Activated T-helper 1 cell treated with anti-CD3 and anti-CD28 coated beads, Interleukin-12 subunit alpha, Interleukin-12 subunit beta, Interleukin-2, Interleukin-4 antibody, amounts not matched to agents 30 ng/mL and 10 ng/mL and 1 ng/mL, durations not matched to agents 14 hours and 24 hours and 36 hours (primary cell): ENCODE measurements at places on chromosomes 13 and 19.
A peak's percentile ranks its signal among the peaks of the same experiment; 100 is the strongest.

GRCh38 chr13:104869501-104869900 is 1666.0 kb downstream of the EFNB2 start:
- no peak for DNase-seq

- DNase-seq, result no peak
These were observed 18.9 kb downstream of the ZNF563 start for GRCh38 chr19:12314553-12314952.

DNA sequence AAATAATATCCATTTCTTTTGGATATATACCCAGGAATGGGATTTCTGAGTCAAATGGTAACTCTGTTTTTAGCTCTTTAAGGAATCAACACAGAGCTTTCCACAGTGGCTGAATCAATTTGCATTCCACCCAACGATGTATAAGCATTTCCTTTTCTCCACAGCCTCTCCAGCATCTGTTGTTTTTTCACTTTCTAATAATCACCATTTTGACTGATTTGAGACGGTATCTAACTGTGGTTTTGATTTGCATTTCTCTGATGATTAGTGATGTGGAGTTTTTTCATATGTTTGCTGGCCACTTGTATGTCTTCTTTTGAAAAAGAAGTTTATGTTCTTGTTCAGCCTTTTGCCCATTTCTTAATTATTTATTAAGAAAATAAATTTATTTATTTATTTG is 352.2 kb upstream of the OBI1 start:
- no peak for DNase-seq

- no peak for DNase-seq
These were observed 65.9 kb downstream of the CHST8 start for GRCh38 chr19:33687481-33688170.

DNA sequence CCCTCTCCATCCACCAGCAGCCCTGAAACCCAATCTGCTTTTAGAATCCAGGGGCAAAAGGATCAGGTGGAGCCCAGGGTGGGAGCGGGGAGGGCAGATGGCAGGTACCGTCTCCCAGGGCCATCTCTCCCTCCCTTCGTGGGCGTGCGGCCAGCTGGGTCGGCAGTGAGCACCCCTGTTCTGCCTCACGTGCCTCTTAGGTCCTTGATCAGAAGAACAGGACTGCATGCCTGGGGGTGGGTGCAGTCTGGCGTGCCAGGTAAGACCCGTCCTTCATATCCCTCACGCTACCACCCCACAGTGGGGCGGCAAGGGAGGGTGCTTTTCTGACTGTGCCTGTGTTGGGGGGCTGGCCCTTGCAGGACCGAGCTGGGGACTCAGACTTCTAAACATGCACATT is 2.0 kb downstream of the SLC8A2 start:
- no peak for DNase-seq

- DNase-seq, result no peak
These were observed 27.8 kb downstream of the CARM1 start for GRCh38 chr19:10899151-10899653.

DNA sequence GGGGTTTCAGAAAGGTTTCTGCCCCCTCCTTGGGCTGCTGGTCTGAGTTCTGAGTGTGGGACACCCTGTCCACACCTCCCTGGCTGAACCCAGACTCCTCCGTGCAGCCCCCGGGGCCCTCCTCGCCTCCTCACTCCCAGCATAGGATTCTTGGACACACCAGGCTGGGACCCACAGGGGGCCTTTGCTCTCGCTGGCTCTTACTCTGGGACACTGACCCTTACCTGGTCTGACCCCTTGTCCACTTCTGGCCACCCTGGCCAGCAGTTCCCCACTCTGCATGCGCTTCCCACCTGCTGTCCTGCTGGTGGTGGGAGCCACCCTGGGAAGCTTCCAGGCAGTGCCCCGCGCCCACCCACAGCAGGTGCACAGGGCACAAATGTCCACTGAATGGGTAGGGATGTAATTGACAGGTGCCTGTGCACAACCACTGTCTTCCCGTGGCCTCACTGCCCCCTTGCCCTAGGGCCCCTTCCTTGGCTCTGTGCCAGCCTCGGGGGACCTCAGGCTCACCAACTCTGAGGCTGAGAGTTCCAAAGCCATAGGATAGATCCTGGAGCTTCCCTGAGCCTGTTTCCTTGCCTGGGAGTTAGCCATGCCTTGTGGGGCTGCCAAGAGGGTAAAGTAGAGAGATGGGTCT is 7.0 kb upstream of the SLC25A42 start:
- no peak for DNase-seq

- peak; percentile 85 for DNase-seq
These were observed 603 bp downstream of the RFX1 start for GRCh38 chr19:14005349-14006084.

GRCh38 chr19:7787141-7787540 is 24.1 kb downstream of the CLEC4M start:
- no peak for DNase-seq

DNA sequence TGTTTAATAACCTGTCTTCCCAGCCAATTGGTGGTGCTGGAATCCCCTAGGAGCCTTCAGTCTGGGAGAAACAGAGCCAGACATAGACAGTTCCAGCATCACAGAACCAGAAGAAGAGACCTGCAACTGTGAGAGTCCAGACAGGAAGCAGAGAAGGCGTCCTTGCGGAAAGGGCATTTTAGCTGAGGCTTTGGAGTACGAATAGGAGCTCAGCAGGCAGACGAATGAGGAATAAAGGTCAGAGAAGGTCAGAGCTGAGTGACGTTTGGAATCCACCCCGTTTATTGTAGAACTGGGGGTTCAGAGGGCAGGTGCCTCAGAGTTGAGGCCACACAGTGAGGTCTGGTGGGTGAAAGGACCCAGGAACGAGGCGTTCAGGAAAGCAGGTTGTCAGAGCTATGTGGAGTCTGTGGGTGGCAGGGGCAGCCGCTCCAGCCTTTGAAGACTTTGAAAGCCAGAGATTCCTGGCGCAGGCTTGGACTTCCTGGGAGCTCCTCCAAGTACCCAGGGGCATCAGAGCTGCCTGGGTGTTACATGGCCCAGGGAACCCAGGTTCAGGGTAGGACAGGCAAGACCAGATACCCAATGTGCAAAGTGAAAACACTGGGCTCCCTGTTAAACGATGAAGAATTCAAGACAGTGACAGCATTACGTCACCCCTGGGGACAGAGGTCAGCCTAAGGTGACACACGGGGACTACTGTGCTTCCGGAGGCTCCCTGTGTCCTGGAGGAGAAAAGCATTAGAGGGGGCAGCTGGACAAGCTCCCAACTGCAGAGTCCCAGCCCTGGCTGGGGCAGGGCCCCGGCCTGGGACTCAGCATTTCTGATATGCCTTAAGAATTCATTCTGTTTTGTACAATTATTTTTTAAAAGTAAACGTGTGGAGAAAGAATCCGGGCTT is 5.5 kb downstream of the ARRDC2 start:
- no peak for DNase-seq

DNA sequence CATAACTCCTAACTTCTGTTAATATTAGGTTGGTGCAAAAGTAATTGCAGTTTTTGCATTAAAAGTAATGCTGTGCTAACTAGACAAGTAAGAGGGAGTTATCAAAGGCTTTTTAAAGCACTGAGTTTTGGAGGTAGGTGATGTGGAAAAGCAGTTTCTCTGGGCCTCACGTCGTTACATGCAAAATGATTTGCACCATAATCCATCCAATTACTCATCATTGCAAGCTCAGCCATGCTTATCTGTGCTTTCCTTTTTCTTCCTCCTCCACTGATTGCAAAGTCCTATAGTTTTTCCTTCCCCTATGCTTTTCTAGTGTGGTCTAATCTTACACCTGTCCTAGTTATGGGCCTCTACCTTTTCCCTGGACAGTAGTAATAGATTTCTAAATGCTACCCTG is 35.4 kb upstream of the INTS6 start:
- no peak for DNase-seq

DNA sequence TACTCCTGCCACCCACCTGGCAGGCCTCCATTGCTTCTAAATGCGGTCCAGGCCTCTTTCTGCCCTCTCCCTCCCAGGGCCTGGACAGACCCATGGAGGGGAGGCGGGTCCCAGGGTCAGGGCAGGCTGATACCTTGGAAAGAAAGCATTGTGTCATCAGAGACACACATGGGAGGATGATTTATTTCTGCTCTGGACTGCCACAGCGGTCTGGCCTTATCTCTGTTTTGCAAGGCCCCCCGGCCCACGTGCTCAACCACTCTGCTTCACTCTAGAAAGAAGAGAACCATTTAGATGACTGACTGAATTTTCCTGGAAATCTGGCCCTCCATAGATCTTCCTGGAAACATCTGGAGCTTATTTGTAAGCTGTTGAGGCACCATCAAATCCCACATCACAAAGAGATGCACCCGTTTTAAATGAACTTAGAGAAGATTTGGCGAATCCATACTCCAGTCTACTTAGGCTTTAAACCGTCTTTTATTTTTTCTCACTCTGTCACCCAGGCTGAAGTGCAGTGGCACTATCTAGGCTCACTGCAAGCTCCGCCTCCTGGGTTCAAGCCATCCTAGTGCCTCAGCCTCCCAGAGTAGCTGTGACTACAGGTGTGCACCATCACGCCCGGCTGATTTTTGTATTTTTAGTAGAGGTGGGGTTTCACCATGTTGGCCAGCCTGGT is 48.3 kb upstream of the URI1 start:
- DNase-seq, result no peak

GRCh38 chr13:110455941-110456340 is 105.6 kb downstream of the RAB20 start:
- peak; percentile 51 for DNase-seq

- no peak for DNase-seq
These were observed 169.8 kb downstream of the SUCLA2 start for GRCh38 chr13:47831265-47831664.

DNA sequence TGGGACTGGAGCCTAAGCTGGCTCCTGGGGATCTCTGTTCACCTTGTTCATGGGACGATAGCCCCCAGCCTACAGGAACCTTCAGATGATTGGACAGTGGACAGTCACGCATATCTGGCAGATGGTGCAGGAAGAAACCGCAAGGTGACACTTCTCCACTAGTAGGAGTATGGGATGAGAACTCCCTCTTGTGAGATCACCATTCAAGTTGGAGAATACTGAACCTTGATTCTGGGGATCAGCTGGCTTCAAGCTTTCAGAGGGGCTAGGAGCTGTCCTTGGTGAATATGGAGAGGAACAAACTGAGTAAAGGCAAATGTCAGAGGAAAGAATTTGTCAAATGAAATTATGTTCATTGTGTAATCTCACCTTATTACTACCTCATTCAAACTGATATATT is 204.5 kb downstream of the PDS5B start:
- DNase-seq, result no peak

- DNase-seq, result no peak
These were observed 55.5 kb downstream of the MYH14 start for GRCh38 chr19:50258918-50259372.

DNA sequence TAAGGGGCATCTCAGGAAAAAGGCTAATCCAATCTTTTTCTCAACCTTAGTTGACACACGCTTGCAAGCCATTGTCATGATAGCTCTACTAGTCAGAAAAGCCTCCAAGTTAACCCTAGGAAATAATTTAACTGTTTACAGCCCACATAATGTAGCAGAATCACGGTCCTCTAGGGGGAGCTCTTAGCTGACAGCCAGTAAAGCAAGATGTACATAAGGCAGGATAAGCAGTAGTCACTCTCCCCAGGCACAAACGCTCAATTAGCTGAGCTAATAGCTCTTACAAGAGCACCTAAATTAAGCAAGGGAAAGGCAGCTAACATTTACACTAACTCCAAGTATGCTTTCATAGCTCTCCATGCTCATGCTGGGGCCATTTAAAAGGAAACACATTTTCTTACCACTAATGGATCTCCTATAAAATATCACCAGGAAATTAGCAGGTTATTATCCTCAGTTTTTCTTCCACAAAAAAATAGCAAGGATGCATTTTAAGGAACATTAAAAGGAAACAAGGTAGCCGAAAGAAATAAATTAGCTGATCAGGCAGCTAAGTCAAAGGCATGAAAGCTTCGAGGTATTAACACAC is 33.7 kb upstream of the ZSCAN5A start:
- DNase-seq, result no peak

GRCh38 chr19:5494773-5495172 is 39.6 kb downstream of the ZNRF4 start:
- DNase-seq, result no peak

- DNase-seq, result no peak
These were observed 11.7 kb downstream of the PLIN4 start for GRCh38 chr19:4506449-4507149.

- DNase-seq, result no peak
These were observed 50.0 kb upstream of the CALM3 start for GRCh38 chr19:46551164-46551563.

GRCh38 chr19:4568886-4569285 is 9.4 kb upstream of the SEMA6B start:
- DNase-seq, result no peak

- no peak for DNase-seq
These were observed 21.8 kb upstream of the NAXD start for GRCh38 chr13:110593430-110594130.

DNA sequence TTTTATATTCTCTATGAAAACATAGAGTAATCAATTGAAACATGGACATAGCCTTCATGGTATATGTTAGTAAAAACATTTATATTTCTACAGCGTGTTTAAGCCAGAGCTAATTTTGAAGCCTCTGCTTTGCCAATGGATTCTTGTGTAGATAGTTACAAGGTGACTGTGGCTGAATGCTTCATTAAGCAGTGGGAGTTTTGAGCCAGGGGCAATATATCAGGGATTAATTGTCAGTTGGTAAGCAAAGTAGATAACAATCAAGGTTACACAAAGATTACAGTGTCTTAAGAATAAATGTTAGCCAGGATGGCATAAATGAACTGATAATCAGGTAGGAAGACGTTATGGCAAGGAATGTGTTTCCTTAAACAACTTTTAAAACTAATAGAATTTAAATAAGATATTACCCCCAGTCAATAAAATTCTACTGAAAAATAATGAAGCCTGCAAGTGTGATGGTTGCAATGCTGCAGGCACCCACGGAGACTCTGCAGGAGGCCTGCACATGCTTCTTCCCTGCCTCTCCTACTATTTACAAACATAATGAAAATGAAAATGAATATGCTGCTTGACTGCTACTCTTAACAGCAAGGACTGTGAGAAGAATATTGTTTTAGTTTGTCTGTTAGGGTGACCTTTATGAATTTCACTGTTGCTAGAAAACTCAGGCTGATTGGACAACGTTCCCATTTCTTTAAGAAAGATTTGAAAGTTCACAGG is 588.5 kb downstream of the GPC5 start:
- DNase-seq, result no peak

GRCh38 chr19:48060381-48060780 is 16.5 kb upstream of the CABP5 start:
- DNase-seq, result no peak

GRCh38 chr13:44237276-44237767 is 136.3 kb upstream of the SERP2 start:
- no peak for DNase-seq

DNA sequence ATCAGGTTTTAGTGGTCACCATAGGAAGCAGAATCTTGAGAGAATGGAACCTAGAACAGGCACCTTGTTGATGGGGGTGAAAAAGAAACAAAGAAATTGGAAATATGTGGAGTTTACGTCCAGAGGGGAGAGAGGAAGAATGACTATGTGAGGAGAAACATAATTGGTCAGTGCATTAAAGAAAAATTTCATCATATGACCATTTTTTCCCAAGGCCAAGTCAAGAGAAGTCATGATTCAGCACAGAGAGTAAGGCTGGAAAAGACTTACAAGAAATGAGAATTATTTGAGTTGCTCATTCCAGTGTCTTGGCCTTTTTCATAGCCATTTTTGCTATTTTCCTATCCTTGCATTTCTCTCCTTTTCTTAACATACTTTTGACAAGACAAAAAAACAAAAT is 421.7 kb downstream of the EFNB2 start:
- no peak for DNase-seq

- no peak for DNase-seq
These were observed 2.5 kb upstream of the BCAT2 start for GRCh38 chr19:48813123-48813913.
